DMS79 treated with DMSO at 0.1 percent for 48 hours (cell line): ENCODE measurements at places on chromosomes 1 and 21.
A peak's percentile ranks its signal among the peaks of the same experiment; 100 is the strongest.

DNA sequence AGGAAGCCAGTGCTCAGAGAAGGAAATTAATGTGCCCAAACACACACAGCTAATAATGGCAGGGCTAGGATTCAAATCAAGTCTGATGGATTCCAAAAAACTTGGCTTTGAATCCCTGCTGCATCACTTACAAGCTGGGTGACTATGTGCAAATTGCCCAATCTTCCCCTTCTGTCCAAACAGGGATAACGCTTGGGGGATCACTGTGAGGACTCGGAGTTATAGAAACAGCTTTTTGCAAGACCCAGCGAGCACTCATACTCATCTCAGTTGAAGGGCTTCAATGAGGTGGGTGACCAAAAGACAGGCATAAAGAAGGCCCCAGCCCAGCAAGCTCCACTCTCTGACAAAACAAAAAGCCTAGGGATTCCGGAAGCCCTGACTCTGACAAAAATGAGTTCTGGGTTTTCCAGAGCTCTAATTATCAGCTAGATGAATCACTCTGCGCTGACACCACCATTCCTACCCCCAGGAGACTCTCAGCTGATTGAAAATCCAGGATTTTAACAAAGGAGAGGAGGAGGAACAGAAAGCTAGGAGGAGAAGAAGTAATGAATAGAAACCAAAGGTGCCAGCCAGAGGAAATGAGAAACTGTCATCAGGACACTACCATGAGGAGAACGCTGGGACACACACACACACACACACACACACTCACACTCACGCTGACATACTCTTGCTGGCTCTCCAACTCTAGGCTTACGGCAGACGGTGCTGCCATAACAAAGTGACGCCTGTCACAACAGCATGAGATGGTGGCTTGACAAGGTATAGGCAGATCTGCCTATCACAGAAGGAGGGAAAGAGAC lies 1.6 kb upstream of the STK40 start:
- no peak for DNase-seq

GRCh38 chr21:40057331-40057730 lies 190.1 kb downstream of the PCP4 start:
- DNase-seq: no peak

DNA sequence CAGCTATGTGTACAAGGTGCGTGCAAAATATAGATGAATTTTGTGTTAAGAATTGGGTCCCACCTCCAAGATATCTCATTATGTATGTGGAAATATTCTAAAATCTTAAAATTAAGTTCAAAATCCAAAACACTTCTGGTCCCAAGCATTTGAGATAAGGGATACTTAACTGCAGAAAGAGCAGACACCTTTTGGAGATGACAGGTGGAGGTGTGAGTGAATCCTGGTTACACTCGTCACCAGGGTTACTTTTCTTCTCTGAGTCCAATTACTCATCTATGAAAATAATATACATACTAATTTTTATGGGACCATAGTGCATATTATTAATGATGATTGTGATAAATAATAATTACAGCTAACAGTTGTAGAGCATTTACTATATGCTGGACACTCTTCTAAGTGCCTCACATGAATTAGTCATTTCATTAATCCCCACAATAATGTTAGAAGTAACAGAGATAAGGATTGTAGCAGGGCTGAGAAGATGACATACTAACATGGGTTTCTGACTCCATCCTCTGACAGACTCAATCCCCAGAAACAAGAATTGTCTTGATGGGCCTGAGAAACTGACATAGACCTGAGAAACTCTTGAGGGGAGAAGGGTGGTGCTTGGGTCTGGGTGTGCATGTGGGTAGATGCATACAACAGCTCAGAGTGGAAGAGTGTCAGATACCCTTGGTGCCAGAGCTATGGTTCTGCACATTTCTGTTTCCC lies 8.3 kb upstream of the FASLG start:
- no peak for DNase-seq

DNA sequence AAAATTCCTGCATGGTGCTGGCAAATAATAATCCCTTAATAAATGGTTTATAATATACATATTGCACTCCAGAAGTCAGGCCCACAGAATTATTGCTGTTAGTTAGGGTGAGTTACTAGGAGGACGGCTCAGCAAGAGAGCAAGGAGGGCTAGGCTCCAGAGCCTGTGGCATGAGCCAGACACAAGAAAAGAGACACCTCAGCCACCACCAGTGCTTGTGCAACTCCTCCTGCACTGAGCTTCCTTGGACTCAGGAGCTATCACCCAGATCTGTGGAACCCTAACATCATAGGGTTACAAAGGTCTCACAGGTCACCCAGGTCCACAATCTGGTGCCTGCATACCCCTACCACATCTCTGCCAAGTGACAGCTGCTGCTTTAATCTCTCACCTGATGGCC lies 12.8 kb upstream of the LRRC8D start:
- DNase-seq: no peak

DNA sequence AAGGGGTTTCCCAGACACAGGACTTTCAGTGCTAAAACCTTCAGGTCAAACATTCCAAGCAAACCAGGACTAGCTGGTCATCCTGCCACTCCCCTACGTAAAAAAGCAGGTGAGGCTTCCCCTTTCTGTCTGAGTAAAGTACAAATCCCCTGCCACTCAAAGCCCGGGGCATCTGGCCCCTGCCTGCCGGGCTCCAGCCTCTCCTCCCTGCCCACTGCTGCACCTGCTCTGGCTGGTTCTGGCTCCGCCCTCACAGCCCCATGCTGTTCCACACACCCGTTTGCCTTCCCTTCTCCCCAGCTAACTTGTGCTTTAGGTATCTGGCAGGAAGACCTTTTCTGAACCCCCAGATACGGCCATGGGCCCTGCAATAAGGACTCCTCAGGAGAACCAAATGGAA lies 23.3 kb upstream of the S100A7 start:
- DNase-seq: peak; percentile 36
